Stimulated activated CD8-positive, alpha-beta memory T cell treated with anti-CD3 and anti-CD28 coated beads, Interleukin-7, amount 100 ng/mL, for 48 hours (primary cell): ENCODE measurements at places on chromosomes 4 and X.

- DNase-seq = no peak
Measured at GRCh38 chr4:121070696-121071639, 1.4 kb downstream of the NDNF start.

GRCh38 chrX:153595859-153596857 lies 2.8 kb downstream of the CCNQ start:
- no peak for DNase-seq

GRCh38 chrX:132918523-132918922 lies 39.9 kb downstream of the HS6ST2 start:
- no peak for DNase-seq

GRCh38 chrX:17529151-17529745 lies 154.2 kb downstream of the NHS start:
- no peak for DNase-seq

GRCh38 chr4:110501826-110502225 lies 25.9 kb downstream of the ENPEP start:
- DNase-seq = no peak

- DNase-seq = no peak
Measured at GRCh38 chr4:170775851-170776250, 686.1 kb upstream of the AADAT start.

DNA sequence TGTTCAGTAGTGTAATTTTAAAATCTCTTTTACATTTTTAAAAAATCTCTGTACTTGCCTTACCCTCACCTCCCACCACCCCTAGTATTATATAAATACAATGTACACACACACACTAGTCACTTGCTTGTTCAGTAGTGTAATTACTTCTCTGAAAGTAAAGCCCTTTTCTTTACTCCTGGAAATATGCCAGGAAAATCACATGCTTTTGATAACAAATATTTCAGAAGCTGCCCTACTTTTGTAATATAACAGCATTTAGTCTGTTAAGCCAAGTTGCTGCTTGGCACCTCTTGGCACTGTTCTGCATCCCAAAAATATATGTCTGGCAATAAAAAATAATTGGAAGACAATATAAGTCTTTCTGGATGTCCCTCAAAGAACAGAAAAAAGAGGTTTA lies 172.8 kb upstream of the APOOL start:
- DNase-seq = no peak

GRCh38 chr4:184024637-184025036 lies 119.5 kb downstream of the STOX2 start:
- DNase-seq = no peak

DNA sequence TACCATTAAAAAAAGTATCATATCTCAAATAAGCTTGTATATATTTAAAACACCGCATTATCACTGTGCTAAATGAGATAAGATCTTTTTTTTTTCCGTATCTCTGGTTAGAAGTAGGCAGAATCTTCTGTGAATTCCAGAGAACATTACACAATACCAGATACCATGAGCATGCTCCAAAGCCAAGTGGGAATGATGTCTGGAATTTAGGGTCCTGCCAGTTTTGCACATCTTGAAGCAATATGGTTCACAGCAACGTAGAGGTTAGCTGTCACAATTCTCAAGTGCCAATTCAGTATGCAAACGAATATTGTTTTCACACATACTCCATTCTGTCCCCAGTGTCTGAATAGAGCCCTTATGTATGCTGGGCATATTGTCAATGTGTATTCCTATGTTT lies 127.5 kb upstream of the NEIL3 start:
- DNase-seq = no peak

GRCh38 chr4:118783887-118784286 lies 52.0 kb downstream of the SEC24D start:
- no peak for DNase-seq

GRCh38 chr4:151658959-151659600 lies 101.7 kb downstream of the GATB start:
- no peak for DNase-seq

DNA sequence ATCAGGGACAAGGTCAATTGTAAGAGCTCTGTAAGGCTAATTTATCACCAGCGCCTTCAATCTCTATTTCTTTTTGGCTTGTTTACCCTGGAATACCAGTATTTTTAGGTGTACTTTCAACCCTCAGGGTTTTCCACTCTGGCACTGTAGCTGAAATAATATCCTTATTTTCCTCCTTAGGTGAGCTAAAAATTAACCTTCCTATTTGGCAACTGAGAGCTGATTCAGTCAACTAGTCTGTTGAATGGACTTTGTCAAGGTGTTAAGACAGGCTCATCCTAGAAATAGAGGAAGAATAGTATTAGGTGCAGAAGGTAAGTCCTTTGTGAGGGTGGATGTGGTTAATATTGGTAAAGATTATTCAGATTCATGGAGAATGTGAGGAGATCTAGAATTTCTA lies 101.3 kb upstream of the BANK1 start:
- no peak for DNase-seq

- no peak for DNase-seq
Measured at GRCh38 chr4:32087211-32087610, 1367.0 kb downstream of the PCDH7 start.

- no peak for DNase-seq
Measured at GRCh38 chr4:48103483-48104139, 30.4 kb downstream of the TXK start.

DNA sequence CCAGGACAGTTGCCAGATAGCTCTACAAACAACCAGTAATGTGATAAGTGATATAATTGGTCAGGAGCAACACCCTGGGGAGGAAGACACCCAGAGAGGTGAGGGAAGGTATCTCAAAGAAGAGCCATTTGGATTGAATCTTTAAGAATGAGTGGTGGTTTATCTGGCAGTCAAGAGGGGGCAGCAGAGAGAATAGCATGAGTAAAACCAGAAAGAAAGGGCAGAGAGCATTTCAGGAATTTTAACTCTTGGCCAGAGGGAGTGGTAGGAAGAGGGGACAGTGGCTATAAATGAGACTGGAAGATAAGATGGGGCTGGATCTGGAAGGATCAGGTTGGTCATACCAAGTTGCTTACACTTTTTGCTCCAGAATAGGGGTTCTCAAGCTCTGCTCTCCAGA lies 5.9 kb upstream of the SEPTIN6 start:
- DNase-seq = no peak

DNA sequence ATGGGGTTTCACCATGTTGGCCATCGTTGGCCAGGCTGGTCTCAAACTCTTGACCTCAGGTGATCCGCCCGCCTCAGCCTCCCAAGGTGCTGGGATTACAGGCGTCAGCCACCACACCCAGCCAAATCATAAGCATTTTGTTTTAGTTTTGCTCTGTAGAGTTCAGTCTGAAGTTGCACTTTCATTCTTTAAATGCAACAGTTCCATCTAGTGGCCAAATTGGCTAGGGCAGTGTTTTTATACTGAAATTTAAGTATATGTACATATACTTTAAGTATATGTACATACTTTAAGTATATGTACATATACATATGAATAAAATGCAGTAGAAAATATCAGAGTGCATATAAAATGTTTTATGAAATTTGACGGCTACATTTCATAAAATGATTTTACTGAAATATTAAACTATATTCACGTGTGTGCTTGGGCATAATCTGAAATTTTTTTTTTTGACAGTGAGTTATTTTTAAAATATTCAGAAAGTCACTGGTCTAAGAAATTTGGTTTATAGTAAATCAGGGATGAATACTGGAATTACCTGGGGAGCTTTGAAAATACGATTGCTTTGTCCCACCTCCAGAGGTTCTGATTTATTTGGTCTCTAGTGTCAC lies 145.5 kb downstream of the NWD2 start:
- DNase-seq = no peak

- DNase-seq = no peak
Measured at GRCh38 chr4:126552321-126552720, 1080.4 kb upstream of the INTU start.

DNA sequence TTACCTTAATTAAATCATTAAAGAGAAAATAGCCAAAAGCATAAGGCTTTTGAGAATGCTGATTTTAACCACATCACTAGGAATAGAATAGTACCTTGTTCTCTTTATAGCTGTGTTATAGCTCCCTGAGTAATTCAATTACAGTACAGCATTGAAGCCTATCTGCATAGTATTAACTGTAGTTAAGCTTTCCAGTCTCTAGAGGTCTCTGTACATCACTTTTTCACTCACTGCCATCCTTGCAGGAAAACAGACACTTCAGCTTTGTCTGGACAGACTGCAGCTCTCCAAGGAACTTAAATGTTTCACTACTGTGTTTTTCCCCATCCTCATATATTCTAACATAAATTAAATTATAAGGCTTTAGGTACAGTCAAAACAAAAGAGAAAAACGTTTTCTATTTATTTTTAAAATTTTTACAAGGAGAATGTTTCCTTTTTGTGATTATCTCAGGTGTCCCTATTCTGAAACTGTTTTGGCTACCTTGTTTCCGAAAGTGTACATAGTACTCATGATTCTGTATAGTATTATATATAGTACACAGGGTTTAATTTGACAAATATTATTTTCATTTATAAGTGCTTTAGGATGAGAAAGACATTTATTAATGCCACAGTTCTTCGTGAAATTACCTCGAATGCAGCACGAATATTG lies 407.9 kb downstream of the PCDH18 start:
- no peak for DNase-seq

GRCh38 chrX:3403748-3404147 lies 57.3 kb upstream of the MXRA5 start:
- no peak for DNase-seq

GRCh38 chr4:89489338-89489771 lies 181.8 kb upstream of the GPRIN3 start:
- DNase-seq = no peak
